Aorta (tissue), 5 donors: ENCODE measurements at places on chromosomes 16 and 17.

- no peak for DNase-seq
These were observed 89.5 kb upstream of the RPL38 start for GRCh38 chr17:74113952-74114351.

- peak; percentile 36 for DNase-seq
These were observed 94.6 kb downstream of the BANP start for GRCh38 chr16:88045820-88046303.

DNA sequence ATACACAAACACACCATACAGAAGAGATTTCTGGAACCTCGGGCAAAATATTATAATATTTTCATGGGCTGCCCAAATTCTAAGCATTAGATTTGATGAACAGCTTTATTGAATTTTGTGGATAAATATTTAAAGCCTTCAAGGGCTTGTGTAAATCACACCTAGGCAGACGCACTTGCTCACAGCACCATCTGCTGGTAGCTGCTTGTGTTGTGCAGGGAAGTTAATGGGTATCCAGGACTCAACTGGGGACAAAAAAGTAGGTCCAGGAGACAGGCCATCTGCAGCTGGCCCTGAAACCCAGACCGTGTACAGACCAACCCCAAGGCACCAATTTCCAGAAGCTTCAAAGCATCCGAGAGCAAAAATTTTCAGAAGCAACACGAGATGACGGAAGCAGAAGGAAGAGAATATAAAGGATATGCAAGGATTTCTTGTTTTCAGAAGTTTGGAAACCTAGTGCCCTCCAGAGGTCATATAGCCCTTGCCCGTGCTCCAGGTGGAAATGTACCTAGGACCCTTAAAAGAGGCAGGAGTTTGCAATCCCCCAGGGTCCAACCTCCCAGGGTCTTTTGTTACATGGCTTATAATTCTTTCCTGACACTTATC, 140.0 kb downstream of the CHD9NB start:
- DNase-seq: peak; percentile 52

DNA sequence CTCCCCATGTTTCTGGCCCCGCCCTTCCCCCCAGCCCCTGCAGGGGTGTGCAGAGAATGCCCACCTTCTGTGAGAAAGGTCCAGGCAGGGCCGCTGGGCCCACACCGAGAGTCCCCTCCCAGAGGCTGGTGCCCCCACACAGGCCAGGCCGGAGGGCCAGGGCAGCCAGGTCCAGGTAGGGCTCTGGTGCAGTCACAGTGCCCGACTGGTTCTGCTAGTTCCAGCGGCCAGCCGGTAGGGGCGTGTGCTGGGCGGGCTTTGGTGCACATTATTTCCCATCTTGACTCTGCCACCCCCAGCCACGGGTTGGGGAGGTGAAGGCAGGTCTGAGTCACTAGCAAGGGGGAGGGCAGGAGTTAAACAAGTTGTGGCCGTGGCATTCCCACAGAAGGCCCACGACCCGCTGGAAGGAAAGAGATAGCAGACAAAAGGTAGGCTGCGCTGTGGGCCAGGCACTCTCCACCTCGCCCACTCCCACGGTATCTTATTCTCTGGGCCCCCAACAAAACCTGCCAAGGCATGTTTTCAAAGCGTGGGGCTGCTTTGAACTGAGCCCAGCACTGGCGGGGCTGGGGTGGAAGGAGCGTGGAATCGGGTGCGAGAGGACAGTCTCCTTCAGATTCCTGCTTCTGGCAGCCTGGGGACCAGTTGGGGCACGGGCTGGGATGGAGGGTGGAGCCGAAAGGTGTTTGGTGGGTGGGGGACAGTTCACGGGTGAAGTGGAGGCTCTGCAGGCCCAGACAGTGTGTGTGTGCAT, 1.9 kb downstream of the EPN3 start:
- DNase-seq: no peak

DNA sequence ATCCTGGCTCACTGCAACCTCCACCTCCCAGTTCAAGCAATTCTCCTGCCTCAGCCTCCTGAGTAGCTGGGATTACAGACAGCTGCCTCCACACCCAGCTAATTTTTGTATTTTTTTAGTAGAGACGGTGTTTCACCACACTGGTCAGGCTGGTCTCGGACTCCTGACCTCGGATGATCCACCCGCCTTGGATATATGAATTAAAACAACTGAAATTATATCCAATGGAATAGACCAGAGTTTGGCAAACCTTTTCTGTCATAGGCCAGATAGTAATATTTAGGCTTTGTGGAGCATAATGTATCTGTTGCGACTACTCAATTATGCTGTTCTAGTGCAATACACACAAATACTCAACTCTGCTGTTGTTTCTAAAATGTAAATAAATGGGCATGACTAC, 93.8 kb upstream of the NACA2 start:
- DNase-seq: no peak

- DNase-seq: no peak
These were observed 9.7 kb upstream of the ZFP1 start for GRCh38 chr16:75138636-75139035.

DNA sequence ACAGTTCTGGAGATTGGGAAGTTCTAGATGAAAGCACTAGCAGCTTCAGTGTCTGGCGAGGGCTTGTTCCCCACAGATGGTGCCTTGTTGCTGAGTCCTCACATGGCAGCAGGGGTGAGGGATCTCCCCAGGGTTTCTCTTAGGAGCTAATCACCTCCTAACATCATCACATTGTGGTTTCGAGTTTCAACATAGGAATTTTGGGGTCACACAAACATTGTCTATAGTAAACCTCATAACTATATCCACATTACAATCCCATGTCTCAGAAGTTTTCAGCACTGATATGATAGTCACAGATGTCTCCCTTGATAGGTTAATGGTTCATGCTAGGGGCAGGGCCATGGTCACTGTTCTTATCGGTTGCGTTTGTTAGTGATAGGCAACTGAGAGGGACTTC, 13.8 kb downstream of the CLUAP1 start:
- DNase-seq: no peak

- no peak for DNase-seq
These were observed 47.2 kb downstream of the HOXB1 start for GRCh38 chr17:48483471-48484131.

DNA sequence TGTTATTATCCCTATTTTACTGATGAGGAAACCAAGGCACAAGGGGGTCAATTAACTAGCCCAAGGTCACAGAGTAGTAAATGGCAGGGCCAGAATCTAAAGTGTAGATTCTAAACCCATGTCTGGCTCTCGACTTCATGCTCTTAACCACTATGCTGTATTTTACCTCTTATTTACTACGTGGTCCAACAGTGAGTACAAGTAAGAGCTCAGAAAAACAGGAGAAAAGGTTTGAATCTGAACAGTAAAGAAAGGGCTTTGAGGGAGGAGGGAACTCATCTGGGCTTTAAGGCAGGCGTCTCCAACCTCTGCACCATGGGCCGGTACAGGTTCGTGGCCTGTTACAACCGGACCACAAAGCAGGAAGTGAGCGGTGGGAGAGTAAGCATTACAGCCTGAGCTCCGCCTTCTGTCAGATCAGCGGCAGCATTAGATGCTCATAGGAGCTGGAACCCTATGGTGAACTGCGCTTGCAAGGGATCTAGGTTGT, 62.9 kb downstream of the SMURF2 start:
- no peak for DNase-seq

- DNase-seq: no peak
These were observed 128.1 kb upstream of the HS3ST4 start for GRCh38 chr16:25563700-25564099.

- no peak for DNase-seq
These were observed 103.8 kb upstream of the NOL11 start for GRCh38 chr17:67613961-67614360.

DNA sequence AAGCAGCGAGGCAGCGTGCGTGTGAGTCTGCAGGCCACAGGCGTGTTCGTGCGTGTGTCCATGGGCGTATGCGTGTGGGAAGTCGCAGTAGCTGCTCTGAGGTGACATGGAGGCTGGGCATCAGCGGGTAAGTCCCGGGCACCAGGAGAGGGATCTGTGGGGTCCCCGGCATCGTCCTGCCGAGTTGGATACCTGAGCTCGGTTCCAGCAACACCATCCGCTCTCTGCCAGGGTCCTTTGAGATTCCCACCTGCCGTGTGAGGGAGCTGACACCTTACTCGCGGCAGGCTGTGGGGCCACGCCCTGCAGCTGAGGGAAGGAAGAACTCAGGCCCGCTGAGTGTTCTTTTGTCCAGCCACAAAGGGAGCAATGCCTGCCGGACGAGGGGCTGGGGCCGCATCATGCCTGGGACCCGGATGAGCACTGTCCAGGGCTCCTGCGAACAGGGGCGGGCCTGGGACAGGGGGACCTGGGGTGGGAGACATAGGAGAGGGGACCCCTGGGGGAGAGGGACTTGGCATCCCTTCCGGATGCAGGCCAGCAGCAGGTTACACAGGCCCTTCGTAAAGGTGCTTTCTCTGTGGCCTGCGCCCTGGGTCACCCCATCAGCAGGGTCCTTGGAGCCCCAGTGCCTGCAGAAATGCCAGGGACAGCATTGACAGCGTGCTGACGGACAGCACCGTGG, 5.0 kb upstream of the SNAI3 start:
- DNase-seq: no peak

DNA sequence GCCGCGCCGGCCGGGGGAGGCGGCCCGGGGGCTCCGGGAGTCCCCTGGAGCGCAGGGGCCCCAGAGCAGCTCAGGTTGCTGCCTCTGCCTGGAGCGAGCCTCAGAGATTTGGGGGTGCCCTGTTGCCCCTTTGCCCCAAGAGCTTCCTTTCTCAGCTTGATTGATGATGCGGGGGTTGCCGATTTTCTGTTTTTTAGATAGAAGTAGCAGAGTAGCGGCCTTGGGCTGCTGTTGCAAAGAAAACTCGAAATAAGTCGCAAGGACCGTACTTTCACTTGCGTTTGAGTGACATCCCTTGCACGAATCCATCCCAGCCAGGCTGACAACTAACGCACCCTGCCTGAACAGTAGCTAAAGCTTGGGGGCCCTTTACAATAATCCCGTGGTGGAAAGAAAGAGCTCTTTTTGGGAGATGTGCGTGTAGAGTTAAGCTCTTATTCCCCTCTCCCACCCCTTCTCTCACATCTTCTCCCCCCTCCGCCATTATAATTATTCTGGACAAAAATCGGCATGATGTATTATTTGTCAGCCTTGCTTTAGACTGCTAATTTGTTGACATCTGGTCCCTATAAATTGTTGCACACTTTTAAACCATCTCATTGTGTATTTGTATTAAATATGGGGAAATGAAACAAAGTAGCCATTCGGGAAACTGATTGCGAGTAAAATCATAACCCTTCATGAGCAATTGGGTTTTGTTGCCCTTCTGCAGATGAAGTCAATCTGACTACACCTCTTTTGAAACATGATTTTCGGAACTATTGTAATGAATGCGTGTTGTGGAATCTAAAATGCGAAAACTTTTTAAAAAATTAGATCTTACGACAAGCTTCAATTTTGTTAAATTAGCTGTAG, 873 bp downstream of the USP10 start:
- DNase-seq: no peak

DNA sequence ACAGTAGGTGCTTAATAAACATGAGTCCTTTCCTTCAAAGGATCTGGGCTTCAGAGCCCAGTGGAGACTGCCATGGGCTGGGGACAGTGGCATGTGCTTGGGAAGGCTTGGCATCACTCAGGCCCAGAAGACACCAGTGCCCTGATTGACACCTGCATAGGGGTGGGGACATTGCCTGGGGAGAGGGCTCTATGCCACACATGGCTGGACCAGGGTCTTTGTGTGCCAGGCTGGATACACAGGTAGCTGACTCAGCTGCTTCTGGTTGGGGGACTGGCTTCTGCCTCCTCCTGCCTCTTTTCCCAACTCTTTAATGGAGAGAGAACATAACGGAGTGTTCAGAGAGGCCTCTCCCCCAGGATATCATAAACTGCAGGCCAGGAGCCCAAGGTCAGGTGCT, 93.1 kb upstream of the TMEM97 start:
- no peak for DNase-seq

DNA sequence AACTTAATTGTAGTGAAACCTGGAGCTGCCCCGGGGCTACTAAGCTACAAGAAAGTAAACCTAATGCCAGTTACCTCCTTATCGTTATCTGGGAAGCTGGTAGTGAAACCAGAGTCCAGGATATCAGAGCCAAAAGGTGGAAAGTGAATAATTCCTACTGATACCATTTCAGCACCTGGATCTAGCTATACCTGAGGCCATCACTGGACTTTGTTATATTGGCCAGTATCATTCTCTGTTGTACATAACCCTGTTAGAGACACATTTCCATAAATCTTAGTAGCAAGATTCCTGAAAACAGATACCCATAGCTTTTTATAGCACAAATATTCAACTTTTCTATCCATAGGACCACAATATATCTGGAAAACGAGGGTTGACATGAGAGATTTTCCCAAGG, 538.0 kb downstream of the GRIN2A start:
- no peak for DNase-seq

GRCh38 chr16:62829607-62830006, 793.4 kb upstream of the CDH8 start:
- DNase-seq: no peak

DNA sequence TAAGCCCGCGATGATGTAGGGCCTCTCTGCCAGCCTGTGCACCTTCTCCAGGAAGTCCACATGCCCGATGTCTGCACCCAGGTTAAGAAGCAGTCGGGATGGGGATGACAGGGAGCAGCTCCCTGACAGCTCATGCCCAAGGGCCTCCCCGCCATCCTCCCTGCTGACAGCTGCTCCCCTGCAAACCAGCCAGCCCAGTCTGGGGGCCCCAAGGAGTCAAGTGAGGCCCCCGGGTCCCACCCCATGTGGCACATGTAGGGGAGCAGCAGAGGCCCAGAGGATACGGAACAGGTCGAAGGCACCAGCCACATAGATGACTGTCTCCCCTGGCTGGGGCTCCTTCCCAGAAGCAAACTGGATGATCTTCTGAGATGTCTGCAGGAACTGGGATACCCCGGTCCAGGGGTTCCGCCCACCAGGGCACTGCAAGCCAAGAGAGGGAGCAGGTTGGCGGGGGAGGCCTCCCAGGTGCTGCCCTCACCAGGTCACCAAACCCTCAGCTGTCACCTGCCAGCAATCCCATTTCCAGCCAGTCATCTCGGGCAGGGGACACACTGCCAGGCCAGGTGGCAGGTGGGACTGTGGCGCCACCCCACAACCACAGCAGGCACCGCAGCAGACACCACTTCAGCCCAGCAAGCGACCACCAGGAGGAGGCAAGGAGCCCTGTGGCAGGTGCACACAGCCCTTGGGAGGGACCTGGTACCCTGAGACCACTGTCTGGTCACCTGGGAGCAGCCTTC, 4.6 kb downstream of the PCYT2 start:
- no peak for DNase-seq

GRCh38 chr17:3635474-3636153, 436 bp downstream of the SHPK start:
- no peak for DNase-seq

DNA sequence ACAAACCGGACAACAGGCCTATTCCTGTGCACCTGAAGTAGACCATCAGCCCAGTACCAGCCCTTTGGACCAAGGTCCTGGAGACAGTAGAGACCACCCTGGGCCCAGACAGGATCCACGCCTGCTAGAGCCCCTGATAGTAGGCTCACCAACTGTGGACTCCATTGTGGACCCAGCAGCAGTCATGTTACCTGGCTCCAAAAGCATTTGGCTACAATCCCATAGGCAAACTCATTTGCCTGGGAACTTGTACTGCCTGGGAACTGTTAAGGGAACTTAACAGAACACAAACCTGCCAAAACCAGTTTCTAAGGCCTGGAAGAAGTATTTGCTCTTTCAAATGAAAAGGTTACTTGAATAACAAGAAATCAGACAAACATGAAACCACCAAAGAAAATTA, 10.0 kb upstream of the ACSM1 start:
- no peak for DNase-seq

GRCh38 chr17:81070541-81071246, 35.7 kb downstream of the BAIAP2 start:
- DNase-seq: no peak

GRCh38 chr16:20359997-20360396, 7.5 kb upstream of the UMOD start:
- DNase-seq: no peak
